ENCODE measurements at places on chromosomes 3 and 15.

GRCh38 chr3:55329849-55330248 lies 157.3 kb downstream of the WNT5A start:
- DNase-seq: no peak

DNA sequence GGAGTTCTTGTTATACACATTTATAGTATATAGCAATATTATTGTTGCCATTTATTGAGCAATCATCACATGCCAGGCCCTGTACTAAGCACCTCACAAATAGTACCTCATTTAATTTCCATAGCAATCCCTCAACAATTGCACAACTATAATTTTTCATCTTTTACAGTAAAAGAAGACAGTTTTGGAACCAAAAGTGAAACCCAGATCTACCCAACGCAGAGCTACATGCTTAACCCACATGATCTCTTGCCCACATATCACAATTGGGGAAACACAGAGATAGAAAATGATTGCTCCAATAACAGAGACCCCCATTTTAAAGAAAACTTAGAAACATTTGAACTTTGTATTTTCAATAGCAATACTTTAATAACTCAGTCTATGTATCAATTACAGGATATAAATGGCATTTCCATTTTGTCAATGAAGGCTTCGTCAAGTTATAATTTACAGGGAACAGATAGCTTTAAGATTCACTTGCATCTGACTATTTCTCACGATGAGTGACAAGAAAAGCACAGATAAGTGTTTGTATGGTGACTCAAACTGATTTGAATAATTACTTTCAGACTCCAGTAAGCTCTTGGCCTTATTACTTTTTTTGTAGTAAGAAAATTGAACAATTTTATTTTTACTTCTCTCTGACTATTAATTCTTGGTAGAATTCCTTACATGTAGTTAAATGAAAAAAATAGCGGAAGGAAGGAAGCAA lies 38.7 kb upstream of the CCDC50 start:
- DNase-seq: no peak

DNA sequence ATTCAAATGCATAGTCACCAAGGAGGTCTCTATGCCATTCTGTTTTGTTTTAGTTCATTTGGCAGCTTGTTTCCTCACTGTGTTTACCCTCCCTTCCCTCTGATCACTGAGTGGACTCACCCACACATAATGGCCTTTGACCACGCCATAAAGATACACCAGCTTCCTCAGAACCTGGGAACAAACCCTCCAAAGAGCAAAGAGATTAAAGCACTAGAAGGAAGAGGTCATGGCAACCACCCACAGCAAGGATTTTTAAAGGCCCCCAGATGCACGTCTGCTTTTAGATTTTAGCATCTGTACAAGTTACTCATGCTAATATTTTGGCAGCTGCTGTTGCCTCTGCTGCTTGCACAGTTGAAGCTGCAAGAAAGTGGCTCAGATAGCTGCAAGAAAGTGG lies 47.9 kb upstream of the CADPS start:
- DNase-seq: no peak

DNA sequence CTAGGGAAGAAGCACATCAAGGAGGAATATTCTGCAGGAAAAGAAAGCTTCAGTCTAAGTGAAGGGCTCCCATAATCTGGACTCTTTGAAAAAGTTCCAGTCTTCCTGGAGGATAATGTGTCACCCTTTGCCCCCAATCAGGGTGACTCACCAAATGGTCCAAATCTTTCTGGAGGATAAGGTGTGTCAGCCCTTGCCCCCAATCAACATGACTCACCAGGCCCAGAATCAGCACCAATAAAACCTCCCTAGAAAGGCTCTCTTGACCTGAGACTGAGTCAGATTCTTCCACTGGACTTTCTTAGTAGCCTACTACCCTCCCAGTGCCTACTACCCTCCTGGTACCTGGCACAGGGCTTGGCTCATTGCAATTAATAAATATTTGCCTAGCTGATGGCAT lies 9.5 kb upstream of the ARL14 start:
- DNase-seq: no peak

DNA sequence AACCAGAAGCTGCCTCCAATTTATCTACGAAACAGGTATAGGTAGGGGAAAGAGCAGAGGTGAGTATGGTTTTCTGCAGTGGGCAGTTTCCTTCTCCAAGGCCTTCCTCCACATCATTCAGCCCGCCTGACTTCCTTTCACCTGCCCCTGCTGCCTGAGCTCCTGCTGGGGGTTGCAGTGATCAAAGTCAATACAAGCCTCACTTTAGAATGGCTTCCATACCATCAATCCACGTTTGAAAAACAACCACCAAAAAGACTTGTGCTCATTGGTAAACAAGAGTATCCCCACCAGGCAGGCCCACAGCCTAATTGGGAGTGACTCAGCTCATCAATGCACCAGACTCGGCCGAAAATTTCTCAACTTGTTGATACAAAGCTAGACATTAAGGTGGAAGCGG lies 159.9 kb downstream of the MAGI1 start:
- peak; percentile 31 for DNase-seq

GRCh38 chr3:136958939-136959338 lies 1.2 kb downstream of the IL20RB start:
- no peak for DNase-seq

GRCh38 chr3:14474363-14475081 lies 65.6 kb downstream of the GRIP2 start:
- no peak for DNase-seq

DNA sequence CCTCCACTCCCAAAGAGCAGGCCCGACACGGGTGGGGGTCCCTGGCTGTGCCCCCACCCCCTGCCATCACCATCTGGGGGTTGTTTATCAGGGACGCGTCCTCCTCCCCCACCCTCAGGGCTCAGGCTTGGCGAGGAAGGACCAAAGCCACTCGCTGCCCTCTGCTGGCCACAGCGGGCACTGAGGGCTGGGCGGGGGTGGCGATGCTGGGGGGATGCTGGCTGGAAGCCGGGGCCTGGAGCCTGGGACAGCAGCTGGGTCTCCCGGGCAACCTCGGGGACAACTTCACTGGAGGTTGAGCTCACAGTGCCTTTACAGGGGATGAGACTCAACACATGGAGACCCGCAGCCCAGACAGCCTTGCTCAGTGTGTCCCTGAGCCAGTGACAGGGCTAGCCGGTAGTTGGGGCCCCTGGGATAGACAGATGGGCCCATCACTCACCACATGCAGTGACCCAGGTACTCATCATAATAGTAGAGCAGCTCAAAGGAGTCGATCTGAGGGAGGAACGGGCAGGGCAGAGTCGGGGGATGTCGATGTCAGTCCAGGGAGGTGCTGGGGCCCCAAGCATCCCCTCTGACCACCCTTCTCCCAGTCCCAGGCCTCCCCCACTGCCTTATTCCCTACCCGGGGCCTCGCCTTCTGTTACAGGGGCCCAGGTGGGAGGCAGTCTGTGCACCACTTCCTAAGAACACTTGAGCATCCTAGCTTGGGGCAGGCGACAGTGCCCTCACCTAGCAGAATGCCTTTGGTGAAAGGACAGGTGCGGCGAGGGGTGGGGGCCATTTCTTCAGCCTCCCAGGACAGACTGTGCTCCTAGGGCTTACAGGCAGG lies 5.9 kb upstream of the CALML4 start:
- DNase-seq: no peak

Data from NCI-H1417 (cell line).